ENCODE measurements at places on chromosomes 5 and 9.

GRCh38 chr9:72574156-72574810 lies 52.9 kb downstream of the TMC1 start:
- no peak for DNase-seq

GRCh38 chr9:115456515-115456914 lies 338.6 kb upstream of the TNC start:
- DNase-seq: no peak

DNA sequence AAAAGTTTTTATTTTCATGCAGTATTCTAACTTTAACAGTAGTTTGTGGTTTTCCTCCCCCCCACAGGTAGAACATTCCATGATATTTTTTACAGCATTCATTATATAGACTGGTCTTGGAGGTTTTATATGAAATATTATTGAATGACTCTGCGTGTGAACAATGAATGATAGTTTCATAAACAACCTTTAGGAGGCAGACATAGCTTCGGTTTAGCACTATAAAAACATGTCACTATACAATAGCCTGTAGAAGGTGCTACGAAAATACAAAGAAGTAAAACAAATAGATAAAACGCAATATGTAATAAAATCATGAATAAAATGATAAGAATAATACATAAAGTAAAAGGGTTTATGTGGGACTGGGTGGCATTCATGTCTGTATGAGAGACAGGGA lies 8.5 kb downstream of the KLF4 start:
- peak; percentile 12 for DNase-seq

GRCh38 chr5:80466669-80467485 lies 21.0 kb upstream of the FAM151B start:
- peak; percentile 64 for DNase-seq

DNA sequence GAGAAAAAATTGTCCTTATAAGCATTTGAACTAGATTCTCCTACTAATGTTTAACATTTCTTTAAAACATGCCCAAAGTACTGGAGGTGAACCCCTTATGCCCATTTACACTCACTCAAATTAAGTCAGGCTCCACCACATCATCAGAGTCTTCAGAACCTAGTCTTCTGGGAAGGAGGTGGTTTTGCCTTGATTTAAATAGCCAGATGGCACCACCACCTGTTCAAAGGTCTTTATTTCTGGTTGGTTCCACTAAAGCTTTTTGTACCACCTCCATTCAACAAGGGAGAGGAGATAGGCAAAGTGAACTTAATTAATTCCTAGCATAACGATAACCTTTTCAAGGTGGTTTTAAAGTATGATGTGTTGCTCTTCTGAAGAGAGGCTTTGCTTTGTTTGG lies 189.5 kb downstream of the SLF1 start:
- no peak for DNase-seq

DNA sequence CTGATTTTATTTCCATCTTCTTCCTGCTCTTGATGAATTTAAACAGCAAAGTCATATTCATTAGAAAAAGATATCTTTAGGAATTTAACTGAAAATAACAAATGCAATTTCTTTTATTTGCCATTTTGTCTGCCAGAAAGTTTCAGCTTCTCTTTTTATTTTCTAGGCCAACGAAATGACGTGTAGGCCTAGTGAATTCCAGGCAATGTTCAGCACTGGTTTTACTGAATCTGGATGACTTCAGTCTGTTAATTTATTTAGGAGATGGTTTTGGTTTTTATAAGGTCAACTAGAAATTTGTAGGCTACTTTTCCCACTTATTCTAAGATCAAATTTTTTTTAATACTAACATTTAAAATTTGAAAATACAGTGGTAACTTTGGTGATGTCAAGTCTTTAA lies 129.1 kb upstream of the VCAN start:
- DNase-seq: no peak

- DNase-seq: no peak
Observed at GRCh38 chr5:177372910-177373309, 11.3 kb upstream of the SLC34A1 start.

Measured in Kasumi-1 (cell line).